Neuronal stem cell (in vitro differentiated cells): ENCODE measurements at places on chromosomes 13 and 19.

GRCh38 chr19:18871543-18871942 is 24.4 kb downstream of the CERS1 start:
- DNase-seq: no peak

GRCh38 chr19:13086341-13086740 is 16.3 kb downstream of the LYL1 start:
- DNase-seq: no peak

- no peak for DNase-seq
These were observed 9.7 kb upstream of the DPRX start for GRCh38 chr19:53621885-53622740.

GRCh38 chr19:51691584-51692428 is 1.3 kb upstream of the SPACA6 start:
- no peak for DNase-seq

GRCh38 chr13:102487330-102487729 is 85.5 kb upstream of the FGF14 start:
- no peak for DNase-seq
